Stimulated activated CD8-positive, alpha-beta memory T cell treated with anti-CD3 and anti-CD28 coated beads, Interleukin-15, amount 100 ng/mL, for 1 hour (primary cell): ENCODE measurements at places on chromosomes 1 and 21.

DNA sequence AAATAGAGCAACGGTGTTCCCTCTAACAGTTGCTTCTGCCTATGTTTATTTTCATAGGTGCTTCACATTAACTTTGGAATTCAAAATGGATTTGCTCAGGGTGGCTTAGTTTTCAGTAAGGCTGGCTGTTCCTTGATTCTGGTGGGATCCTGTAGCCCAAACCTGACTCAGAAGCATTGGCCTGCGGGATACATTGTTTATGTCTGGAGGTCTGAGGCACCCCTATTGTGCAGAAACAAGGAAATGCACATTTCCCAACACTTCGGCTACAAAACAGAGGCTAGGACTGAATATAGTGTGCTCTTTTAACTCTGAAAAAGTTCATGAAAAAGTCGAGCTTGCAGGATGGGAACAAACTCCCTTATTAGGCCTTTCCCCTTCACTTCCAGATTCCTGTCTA lies 133.8 kb upstream of the F3 start:
- no peak for DNase-seq

DNA sequence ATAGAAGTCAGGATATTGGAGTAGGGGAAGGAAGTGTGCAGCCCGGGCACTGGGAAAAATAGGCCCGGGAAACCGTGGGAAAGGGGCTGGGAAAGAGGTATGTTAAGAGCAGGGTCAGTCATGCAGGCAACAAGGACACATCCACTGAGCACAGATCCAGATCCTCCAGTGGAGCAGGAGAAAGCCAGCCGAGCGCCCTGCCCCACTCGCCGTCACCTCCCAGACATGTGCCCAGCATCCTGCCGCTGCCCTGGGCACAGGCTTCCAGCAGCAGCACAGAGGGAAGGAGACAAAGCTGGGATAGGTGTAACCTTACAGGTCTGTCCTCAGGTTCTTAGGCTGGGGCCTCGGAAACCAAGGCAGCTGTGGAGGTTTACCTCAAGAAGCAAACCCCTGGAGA lies 64.2 kb downstream of the FAM163A start:
- no peak for DNase-seq

- DNase-seq, result no peak
Observed at GRCh38 chr1:201025571-201026002, 2.1 kb upstream of the KIF21B start.

GRCh38 chr1:32758177-32758794 lies 55.7 kb upstream of the SYNC start:
- no peak for DNase-seq

- no peak for DNase-seq
Observed at GRCh38 chr1:78607944-78608343, 12.3 kb upstream of the IFI44L start.

DNA sequence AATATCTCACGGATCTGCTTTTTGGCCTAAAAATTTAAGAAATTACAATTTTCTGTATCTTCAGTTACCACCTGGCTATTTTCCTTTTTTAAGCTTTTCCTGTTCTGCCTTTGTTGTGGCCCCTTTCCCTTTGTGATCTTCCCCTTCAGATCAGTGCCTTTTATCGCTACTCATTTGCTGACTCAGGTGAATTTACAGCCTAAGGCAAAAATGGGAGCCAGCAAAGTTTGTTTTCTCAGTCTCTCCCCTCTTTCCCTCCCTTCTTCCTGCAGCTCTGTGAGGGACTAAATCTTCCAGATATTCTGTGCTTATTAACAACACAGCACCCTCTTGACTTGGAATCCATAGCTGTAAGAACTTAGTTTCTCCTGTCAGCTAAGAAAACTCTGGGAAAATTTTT lies 5.3 kb upstream of the PRRC2C start:
- no peak for DNase-seq

- no peak for DNase-seq
Observed at GRCh38 chr1:71804140-71804539, 478.2 kb downstream of the NEGR1 start.

DNA sequence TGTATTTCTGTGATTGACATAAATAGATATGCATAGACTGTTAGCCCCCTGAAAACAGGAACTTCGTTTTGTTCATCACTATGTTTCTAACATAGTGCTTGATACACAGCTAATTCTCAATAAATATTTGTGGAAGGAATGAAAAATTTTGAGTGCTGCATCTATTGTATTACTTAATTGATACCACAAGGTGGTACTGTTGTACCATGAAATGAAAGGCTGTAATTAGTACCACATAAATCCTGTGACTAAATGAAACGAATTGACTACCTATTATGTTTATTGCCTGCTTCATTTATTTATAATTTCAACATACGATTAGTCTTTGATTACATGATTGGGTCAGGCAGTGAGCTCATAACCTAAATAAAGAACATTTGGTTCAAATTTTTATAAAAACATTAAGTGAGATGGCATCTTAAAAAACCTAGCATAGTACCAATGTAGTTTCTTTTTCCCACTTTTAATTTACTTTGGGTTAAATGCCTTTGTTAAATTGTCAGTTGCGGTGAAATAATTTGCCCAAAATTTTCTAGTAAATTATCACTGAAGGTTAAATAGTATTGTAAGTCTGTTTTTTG lies 15.0 kb upstream of the TGFB2 start:
- DNase-seq, result no peak

DNA sequence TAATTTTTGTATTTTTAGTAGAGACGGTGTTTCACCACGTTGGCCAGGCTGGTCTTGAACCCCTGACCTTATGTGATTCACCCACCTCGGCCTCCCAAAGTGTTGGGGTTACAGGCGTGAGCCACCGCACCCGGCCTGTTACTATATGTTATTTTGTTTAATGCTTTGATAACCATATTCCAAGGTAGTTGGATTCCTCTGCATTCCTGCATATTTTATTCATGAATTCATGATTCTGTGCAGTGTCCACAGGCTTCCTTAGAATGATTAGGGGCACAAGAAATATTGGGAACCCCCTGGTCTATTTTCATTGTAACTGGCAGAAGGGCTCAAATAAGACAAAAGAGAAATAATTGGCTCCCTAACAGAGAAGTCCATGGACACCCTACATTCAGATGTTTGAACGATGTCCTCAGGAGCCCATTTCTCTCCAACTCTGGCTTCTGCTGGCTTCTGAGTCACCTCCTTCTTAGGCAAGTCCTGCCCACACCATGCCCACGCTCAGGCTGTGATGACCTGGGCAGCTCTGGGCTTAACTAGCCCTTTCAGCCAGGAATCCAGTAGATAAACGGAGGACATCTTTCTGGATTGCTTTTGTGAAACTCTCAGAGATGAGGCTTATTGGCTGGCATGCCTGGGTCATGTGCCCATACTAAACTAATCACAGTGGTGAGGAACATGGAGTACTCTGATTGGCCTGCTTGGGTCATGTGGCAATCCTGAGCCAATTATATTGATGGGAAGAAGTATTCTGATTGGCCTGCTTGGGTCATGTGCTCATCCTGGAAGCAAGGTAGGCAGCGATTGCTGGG lies 32.6 kb downstream of the TNFRSF8 start:
- no peak for DNase-seq

DNA sequence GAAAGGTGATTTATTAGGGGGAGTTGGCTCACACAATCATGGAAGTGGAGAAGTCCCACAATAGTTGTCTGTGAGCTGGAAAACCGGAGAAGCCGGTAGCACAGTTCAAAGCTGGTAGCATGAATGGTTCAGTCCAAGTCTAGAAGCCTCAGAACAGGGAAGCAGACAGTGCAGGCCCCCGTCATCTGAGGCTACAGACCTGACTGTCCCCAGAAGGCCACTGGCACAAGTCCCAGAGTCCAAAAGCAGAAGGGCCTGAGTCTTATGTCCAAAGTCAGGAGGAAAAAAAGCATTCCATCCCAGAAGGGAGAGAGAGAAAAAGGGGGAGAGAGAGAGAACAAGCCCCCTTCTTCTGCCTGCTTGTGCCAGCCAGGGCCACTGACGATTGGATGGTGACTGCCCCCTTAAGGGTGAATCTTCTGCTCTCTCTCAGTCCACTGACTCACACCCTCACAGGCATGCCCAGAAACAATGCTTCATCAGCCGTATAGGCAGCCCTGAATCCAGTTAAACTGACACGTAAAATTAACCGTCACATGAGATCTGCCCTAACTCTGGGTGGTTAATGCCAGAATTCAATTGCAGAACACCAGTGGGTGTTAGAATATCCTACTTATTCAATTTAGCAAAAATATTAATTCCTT lies 49.3 kb upstream of the POU2F1 start:
- no peak for DNase-seq

DNA sequence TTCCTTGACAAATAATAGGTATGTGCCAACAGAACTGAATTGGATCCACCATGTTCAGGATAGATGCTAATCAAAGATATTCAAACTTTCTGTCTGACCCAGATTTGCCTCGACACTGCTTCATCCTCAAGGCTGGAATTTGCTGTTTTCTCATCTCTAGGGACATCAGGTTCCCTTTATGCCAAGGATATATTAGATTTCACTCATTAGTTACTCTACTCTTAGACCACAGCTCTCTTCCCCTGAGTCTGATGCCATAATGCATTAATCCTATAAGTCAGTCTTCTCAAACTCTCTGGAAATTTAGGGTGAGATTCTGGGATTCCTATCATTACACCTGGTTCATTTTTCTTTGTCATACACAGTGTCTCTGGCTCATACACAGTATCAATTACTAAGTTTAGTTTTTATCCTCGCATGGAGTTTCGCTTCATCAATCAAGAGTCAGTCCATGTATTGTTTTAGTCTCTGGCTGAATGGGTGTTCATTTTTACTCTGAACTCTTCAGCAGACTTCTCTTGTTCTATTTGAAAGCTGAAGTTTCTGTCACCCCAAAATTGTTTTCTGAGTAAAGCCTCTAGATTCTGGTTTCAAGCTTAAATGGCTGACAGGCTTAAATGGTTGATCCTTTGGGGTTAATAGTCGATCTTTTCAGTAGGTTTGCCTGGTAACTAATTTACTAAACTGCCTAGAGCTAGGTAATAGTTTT lies 9.3 kb upstream of the DCAF6 start:
- DNase-seq, result no peak

GRCh38 chr21:45322960-45323461 lies 35.3 kb upstream of the POFUT2 start:
- DNase-seq, result no peak

GRCh38 chr1:193558491-193559028 lies 372.1 kb upstream of the B3GALT2 start:
- DNase-seq, result no peak

GRCh38 chr1:169473347-169473746 lies 12.4 kb downstream of the SLC19A2 start:
- no peak for DNase-seq

GRCh38 chr1:31980835-31981455 lies 32.7 kb upstream of the KHDRBS1 start:
- DNase-seq, result no peak
